Esophagus muscularis mucosa (tissue), 4 donors: ENCODE measurements at places on chromosomes 2 and 18. TPM values are rescaled to one million over a fixed set of nuclear protein-coding genes. Genes with fewer than 3 reads are reported as not detected.

GRCh38 chr2:231429152-231429551, 33.6 kb downstream of the B3GNT7 start:
- H3K4me3 ChIP-seq, result no peak overlapping the region
- H3K27me3 ChIP-seq, result no peaks in the 10 kb centered on the region
- no peak overlapping the region for H3K27ac ChIP-seq
- DNase-seq, result no peak
- H3K36me3 ChIP-seq, result no peaks in the 10 kb centered on the region
- no peaks in the 10 kb centered on the region for H3K4me1 ChIP-seq

GRCh38 chr2:107259408-107260195, 373.6 kb upstream of the ST6GAL2 start:
- no peaks in the 10 kb centered on the region for H3K36me3 ChIP-seq
- no peak overlapping the region for H3K27ac ChIP-seq
- H3K4me3 ChIP-seq, result no peak overlapping the region
- no peak for DNase-seq

DNA sequence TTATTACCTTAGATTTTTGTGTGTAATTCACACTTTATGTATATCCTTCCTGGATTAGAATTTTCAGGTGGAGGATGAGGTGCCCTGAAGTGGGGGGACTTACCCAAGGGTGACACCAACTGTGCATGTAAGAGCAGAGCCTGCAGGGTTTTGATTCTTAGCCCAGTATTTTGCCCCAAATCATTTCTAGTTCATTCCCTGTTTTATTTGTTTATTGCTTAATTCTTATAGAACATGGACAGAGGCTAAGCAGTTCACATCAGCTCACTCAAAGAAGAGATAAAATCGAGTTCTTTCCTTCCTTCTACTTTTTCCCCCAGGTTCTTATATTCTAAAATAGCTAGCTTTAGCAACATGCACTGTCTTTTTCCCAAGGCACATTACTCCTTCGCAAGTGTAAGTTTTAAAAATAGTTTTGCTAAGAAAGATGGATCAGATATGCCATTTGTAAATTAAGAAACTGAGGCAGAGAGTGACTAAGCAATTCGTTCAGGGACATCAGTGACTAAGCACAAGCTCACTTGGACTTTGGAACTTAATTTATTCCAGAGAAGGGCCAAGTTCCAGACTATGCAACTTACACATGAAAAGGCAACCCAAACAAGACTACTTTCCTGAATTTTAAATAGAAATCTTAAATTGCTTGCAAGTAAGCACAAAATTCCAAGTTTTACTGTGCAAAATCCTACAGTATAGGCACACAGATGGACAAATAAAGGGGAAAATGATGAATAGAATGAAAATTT, 427.9 kb upstream of the POU3F3 start:
- H3K27ac ChIP-seq, result no peak overlapping the region
- H3K36me3 ChIP-seq, result no peaks in the 10 kb centered on the region
- peaks cover 9% of the 10 kb centered on the region for H3K27me3 ChIP-seq
- no peak for DNase-seq
- H3K4me1 ChIP-seq, result no peaks in the 10 kb centered on the region

SLC35G4 gene
- not detected for total RNA-seq

PIEZO2 gene
- 2.4 TPM for total RNA-seq

SLC30A3 gene
- total RNA-seq, result not detected

GRCh38 chr18:62438018-62438329, 84.9 kb upstream of the ZCCHC2 start:
- peak overlapping the region; percentile 15 for H3K4me3 ChIP-seq
- peak overlapping the region; percentile 73 for H3K27ac ChIP-seq
- DNase-seq, result no peak
- no peaks in the 10 kb centered on the region for H3K27me3 ChIP-seq

DNA sequence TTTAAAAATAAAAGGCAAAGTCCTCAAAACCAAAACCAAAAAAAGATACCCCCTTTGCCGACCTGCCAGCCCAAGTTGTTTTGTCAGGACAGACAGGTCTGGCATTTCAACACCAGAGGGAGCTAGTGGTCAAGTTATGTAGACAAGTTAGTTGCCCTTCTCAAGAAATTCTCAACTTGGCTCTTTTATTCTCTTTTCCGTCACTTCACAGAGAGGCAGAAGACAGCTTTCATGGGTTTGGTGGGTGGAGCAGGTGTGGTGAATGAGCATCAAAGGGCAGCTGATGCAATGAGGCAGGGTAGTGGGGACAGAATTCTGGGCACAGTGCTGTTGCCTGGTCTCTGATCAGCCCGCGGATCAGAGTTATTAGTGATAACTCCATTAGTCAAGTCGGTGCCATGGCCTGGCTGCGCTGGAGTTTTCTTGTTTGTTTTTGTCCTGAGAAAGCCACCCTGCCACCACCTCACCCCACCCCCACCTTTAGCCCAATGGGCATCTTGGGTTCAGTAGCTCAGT, 303.7 kb upstream of the EPAS1 start:
- H3K4me3 ChIP-seq, result no peak overlapping the region
- peaks cover 42% of the 10 kb centered on the region for H3K4me1 ChIP-seq
- peak overlapping the region; percentile 76 for H3K27ac ChIP-seq
- no peaks in the 10 kb centered on the region for H3K27me3 ChIP-seq

DNA sequence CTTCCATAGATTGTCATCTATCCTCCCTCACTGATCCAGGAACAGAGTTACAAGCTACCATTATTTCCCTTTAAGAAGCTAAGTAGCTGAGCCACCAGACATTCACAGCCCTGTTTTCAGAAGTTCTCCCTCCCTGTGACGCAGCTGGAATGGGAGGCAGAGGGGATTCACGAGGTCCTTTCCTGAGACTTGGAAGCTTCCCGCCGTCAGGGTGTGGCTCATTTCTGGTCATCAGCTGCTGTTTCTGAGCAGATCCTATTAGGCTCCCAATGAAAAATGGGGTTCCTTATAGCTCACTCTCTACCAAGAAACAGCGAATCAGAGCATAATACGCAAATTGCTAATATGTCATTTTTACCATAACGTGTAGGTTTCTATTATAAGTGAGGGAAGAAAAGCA, 559.3 kb upstream of the ID2 start:
- no peak for DNase-seq
- H3K27me3 ChIP-seq, result no peaks in the 10 kb centered on the region
- H3K36me3 ChIP-seq, result no peaks in the 10 kb centered on the region
- H3K27ac ChIP-seq, result peak overlapping the region; percentile 10
- no peak overlapping the region for H3K4me3 ChIP-seq

- H3K36me3 ChIP-seq, result no peaks in the 10 kb centered on the region
- DNase-seq, result no peak
- H3K27ac ChIP-seq, result no peak overlapping the region
- H3K4me1 ChIP-seq, result peaks cover 5% of the 10 kb centered on the region
These were observed 50.4 kb upstream of the NABP1 start for GRCh38 chr2:191627518-191627917.
